ENCODE measurements at places on chromosomes 7 and 10.

DNA sequence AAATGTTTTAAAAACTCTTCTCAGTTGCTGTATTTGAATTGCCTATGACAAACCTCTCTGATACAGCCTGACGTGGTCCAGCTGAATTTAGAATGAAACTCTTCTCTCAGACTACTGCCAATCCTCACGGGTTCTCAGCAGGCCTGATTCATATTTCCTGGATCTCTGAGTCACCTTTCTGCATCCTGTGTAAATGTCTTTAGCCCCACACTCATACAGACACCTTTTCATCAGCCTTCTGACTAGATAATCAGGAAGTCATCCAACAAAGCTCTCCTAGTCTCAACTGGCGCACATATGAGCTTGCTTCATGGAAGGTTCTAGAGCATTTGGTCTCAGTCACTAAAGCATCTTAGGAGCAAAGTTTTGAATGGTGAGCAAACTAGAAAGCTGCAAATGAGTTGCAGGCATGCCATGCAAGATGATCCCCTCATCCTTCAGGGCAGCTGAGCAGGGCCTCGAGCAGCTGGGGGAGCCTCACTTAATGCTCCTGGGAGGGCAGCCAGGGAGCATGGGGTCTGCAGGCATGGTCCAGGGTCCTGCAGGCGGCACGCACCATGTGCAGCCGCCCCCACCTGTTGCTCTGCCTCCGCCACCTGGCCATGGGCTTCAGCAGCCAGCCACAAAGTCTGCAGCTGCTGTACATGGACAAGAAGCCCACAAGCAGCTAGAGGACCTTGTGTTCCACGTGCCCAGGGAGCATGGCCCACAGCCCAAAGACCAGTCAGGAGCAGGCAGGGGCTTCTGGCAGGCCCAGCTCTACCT is 182.8 kb downstream of the ARHGAP12 start:
- DNase-seq, result no peak

DNA sequence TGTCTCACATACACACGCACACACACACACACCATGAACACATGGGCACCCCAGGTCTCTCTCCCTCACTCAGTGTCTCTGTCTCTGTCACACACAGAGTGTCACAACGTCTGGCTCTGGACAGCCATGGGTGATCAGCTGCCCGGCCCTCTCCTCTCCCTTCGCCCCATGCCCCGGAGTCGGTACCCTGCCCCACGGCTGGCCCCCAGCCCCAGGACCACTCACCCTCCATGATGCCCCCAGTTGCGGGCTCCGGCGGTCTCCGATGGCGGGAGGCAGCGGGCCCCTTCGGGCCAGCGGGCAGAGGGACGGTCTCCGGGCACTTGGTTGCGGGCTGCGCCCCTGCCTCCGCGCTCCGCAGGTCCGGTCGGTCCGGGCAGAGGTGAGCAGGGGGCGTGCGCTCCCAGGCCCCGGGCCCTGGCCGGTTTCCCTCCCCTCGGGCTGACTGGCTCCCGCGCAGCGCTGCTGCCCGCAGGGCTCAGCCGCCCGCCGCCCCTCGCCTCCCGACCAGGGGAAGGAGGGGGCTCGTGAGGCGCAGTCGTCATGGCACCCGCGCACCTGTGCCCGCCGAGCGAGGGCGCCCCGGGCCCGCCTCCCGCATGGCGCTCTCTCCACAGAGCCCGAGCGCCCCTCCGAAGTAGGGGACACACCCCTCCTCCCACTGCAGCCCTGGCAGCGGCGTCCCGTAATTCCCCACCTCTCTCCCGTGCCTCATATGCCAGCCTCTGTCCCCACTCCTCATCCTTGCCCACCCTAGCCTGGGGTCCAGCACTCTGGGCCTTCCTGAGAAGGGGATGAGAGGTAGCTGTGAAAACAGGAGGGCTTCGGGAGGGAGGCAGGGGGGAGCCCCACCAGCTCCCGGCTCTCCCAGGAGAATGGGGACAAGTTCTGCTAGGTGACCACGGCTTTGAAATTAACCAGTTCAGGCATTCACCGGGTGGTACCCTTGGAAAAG is at the start of gene NPFFR1:
Gene NPFFR1 (minus strand): TSS at position 560 of the 955 bp plus-strand sequence. CDS start 328 bp downstream, at position 232.
- DNase-seq, result peak; percentile 37

- no peak for DNase-seq
Measured at GRCh38 chr7:122686360-122686878, 12.5 kb downstream of the RNF133 start.

DNA sequence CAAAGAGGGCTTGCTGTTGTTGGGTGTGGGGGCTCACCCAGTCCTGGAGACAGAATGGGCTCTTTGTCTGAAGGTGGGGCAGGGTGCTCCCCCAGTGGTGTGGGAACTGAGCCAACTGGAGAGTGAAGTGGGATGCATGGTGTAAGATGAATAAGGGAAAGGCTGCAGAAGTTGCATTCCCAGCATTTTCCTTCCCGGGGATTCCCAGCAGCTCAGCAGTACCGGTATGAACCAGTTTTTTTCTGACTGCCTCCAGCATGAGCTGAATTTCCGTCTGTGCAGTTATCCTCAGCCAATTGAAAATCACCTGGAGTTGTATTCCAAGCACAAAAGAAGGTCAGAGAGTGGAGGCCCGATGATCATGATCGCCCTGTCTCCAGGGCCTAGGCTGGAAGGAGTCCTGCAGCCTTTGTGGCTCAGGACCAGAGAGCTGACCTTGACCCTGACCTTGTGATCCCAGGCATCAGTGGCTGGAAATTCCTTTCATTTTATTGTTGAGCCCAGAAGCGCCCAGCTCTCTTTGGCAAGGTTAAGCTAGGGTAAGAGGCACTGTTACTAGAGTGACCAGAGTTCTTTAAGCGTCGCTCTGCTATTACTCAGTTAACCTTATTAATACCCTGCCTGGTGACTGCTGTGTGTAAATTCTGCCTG is 33.4 kb downstream of the OGDH start:
- DNase-seq, result no peak

DNA sequence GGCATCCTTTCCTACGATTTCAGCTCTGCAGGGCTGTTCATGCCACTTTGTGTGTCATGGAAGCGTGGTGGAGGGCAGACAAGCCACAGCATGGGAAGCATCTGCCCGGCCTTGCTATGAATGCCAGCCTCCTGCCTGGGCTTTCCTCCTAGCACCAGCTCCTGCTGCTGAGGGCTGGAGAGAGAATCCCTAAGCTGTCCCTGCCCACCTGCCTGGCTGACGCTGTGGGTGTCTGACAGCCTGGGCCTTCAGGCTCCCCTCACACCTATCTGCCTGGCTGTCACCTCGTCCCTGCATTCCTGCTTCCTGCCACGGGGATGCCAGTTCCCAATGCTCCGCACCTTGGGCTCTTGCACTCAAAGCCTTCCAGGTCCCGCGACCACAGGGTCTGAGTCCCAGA is 606.5 kb upstream of the MGMT start:
- DNase-seq, result no peak

DNA sequence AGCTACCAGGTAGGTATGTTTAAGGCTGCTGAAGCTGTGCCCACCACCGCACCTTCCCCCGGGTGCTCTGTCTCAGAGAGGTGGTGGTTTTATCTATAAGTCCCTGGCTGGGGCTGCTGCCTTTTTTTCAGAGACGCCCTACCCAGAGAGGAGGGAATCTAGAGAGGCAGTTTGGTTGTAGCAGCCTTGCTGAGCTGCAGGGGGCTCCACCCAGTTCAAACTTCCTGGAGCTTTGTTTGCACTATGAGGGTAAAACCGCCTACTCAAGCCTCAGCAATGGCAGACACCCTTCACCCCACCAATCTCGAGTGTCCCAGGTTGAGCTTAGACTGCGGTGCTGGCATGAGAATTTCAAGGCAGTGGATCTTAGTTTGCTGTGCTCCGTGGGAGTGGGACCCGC is 43.6 kb upstream of the CYP2C18 start:
- DNase-seq, result no peak

Measured in C1 segment of cervical spinal cord (tissue), 14 donors.